ENCODE measurements at places on chromosomes 12 and 14. TPM values are rescaled to one million over a fixed set of nuclear protein-coding genes. Genes with fewer than 3 reads are reported as not detected.
A peak's percentile ranks its signal among the peaks of the same experiment; 100 is the strongest.

DNA sequence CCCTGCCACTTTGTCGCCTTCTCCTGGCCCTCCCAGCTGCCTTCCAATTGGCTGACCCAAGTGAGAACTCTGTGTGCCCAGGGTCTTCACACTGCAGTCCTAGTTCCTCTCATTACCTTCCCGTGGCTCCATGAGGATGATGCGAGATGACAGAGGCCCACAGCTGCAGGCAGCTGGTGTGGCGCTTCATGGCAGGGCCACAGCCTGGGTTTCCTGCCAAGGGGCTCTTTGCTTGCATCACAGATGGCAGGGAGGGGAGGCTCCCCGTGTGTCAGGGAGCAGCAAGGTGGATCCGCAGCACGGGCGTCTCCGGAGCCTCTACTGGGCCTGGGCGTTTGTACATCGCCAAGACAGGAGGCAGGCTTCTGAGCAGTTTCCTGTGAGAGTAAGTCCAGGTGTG, 28.9 kb downstream of the DEGS2 start:
- DNase-seq, result no peak

DNA sequence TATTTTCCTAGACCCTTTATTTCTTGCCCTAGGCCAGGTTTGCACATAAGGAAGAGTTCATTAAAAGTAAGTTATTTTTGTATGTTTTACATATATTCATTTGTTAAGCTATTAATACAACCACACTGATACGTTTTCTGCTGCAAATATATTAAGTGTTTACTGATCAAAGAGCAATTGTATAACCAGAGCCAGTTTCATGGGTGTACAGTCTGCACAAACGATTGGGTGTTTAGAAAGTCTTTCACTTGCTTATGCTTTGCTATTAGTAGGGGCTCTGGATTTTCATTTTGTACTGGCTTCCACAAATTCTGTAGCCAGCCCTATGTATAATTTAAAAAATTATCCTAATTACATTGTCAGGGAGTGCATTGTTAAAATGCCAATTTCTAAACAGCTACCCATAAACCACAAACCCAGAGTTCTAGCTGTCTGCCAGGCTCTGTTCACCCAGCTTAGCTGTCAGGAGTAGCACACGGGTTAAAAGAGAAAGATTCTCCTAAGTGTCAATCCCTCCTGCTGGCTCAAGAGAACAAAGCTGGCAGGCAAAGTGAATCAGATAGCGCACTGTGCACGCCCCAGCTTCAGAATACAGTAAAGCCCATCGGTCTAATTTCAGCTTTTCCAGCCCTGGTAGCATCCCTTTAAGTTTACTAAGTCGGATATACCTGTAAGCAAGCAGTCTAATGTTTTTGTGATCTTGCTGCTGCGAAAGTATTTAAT, 151.0 kb upstream of the LMO3 start:
- no peak for DNase-seq

The RHOJ gene
- polyA plus RNA-seq, result 20.0 TPM

DNA sequence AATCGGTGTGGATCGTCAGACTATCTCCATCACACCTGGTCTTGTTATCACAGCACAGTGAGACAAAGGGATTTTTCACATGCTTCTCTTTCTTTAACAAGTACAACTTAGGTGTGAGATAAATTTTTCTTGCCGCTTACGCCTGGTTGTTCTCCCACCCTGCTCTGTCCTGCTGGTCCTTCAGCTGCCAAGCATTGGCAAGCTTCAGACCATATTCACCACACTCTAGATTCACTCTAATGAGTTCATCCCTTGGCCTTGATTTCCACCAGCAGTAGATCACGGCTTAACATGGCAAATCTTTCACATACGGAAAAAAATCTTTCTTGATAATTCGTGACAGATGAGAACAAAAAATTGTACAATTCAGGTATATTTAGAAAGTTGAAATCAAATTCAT, 33.5 kb downstream of the RHOJ start:
- no peak for DNase-seq

DNA sequence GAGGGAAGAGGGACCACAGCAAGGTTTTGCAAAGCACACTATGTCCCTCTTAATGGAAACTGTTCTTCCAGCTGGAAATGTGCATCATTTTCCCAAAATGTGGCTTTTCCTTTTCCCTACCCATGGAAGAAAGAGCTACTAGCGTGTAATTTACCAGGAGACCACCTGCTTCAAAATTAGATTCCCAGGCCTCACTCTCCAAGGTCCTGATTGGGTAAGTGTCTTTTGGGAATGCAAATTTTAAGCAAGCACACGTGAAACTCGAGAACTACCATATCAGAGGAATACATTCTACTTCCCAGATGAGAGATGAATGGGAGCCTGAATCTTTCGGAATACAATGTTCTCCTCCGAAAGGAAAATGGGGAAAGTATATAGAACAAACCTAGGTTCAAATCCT, 201.6 kb upstream of the NOS1 start:
- DNase-seq, result no peak

GRCh38 chr14:105196265-105196960, 15.3 kb upstream of the NUDT14 start:
- DNase-seq, result no peak

DNA sequence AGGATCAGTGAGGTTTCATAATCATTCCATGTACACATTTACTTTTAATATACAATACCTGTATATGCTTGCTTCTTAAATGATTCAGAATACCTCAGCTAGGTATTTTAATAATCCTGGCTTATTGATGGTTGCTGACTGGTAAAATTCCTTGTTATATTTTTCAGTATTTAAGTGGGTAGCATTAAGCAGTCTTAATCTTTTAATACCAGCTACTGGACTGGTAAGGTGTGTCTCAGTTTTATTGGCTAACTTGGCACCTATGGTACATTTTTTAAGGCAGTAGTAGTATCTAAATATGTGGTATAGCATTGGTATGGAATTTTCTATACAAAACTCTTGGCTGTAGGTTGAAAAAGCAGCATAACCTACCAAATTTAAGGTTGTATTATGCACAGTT, 96.6 kb downstream of the RAD52 start:
- no peak for DNase-seq

DNA sequence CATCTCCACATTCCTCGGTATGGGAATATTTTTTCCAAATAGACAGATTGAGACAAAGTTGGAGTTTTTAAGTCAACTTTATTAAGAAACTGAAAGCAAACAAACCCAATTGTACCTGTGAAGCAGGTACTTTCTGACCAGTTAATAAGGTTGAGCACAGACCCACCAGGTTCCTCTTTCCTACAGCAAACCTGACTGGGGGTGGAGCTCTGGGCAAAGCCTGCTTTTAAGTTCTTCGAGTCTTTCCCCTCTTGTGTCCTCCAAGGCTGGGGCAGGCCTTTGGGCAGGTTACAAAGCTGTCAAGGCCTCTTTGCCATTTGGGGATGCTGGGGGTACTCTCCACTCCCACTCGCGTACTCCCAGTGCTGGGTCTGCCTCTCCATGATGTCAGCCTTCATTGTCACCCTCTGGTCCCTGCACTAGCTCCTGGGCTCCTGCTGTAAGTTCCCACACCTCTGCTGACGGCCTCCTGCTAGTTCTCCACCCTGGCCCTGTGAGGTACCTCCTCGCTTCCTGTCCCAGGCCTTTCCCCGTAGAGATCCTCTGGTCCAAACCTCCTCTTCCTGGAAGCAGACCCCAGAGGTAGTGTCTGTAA, 3.2 kb downstream of the KCNH3 start:
- DNase-seq, result no peak

DNA sequence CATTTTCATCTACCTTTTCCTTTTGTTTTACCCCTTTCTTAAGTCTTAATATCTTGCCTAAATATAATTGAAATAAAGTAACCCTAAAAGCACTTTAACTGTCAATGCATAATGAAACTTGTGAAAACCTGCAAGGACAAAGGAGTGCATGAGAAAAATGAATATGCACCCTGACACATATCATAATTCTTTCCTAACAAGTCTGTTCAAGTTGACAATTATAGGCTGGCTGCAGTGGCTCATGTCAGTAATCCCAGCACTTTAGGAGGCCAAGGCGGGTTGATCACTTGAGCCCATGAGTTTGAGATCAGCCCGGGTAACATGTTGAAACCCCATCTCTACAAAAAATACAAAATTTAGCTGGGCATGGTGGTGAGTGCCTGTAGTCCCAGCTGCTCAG, 65.4 kb downstream of the FGD6 start:
- no peak for DNase-seq

The KRT78 gene
- not detected for polyA plus RNA-seq

- no peak for DNase-seq
Measured at GRCh38 chr12:80622271-80622670, 85.2 kb upstream of the MYF6 start.

The DPY19L2 gene
- 83.7 TPM for polyA plus RNA-seq

The SLC5A8 gene
- polyA plus RNA-seq, result 25.3 TPM

- DNase-seq, result no peak
Measured at GRCh38 chr14:32038876-32039275, 38.2 kb upstream of the ARHGAP5 start.

DNA sequence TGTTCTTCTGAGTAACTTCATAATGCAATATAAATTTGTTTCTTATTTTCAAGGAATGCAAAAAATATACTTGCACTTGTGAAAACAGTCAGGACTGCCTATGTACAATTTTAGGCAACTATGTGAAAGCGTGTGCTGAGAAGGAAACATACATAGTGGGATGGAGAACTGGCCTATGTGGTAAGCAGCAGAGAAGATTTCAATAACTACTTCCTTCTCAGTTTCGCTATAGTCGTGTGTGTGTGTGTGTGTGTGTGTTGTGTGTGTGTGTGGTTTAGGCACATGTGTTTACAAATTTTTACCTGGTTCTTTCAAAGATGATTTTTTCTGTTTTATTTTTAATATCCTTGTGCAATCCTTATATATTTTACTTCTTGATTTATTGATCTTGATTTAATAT, 211.8 kb downstream of the LRRK2 start:
- DNase-seq, result no peak

DNA sequence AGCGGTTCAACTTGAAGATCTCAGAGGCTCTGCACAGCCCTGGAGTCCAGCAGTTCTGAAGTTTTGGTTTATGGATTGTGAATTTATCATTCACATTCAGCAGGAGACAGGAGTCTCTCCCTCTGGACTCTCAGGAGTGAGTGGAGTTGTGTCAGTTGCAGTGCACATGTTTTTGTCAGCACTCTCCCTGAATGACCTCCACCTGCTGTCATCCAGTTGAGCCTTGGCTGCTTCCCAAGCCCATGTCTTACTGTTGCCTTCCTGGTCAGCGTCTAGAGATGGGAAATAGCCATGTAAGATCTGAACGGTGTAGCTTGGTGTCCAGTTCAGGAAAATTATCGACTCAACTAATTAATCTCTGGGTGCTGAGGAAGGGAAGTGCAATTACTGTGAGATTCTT, 133.2 kb downstream of the PRKCH start:
- DNase-seq, result no peak

DNA sequence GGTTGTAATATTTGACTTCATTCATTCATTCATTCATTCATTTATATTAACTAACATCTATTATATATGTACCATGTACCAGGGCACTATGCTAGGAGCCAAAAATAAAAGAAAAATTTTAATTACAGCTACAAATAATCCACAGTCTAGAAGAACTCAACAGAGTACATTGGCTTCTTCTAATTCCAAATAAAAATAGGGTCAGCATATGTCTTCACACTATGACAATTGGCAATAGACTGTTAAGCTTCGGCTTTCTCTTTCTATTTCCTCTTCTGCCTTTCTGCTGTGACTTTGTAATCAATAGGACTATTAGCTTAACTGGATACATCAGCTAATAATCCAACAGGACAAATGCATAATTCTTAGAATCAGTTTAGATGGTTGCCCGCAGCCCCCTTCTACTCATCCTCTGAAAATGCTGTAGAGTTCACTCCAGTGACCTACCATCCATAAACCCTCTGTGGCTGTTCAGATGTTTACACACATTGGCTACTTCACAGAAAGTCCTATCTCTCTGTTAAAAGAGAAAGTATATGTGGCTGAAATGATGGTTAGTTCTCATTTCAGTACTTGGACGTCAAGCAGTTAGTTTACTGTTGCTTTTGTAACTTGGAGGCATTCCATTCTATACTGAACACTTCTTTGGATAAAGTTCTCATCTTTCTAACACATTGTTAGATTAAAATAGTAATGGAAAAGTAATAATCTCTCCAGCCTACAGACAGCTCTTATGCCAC, 445.5 kb upstream of the GARIN6 start:
- no peak for DNase-seq

The ZNF84 gene
- polyA plus RNA-seq, result 56.6 TPM

- DNase-seq, result no peak
Measured at GRCh38 chr12:117313926-117314325, 47.5 kb downstream of the NOS1 start.

DNA sequence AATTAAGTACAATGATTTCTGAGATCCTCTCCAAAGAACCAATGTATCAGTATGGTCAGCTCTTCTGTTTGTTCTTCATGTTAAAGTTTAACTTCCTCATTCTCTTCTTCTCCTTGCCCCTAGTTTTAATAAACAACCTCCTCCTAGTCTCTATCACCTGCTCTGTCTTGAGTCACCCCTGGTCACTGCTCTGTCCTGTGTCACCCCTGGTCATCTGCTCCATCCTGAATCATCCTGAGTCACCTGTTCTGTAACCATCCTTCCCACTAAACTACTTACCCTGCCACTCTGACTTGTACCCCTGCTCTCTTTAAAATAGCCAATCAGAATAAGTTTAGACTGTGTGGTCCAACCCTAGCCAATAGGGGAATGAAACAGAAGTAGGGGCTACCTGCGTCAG, 100.5 kb downstream of the ALG10B start:
- DNase-seq, result no peak

- DNase-seq, result no peak
Measured at GRCh38 chr14:63705561-63706070, 22.2 kb downstream of the SGPP1 start.

- DNase-seq, result peak; percentile 36
Measured at GRCh38 chr12:98896938-98897337, 251.8 kb downstream of the APAF1 start.

The DPPA3 gene
- not detected for polyA plus RNA-seq

The C12orf76 gene
- 29.5 TPM for polyA plus RNA-seq

- no peak for DNase-seq
Measured at GRCh38 chr14:68552602-68553001, 240.3 kb downstream of the ZFP36L1 start.

GRCh38 chr12:94768398-94769046, 118.2 kb upstream of the TMCC3 start:
- DNase-seq, result no peak

DNA sequence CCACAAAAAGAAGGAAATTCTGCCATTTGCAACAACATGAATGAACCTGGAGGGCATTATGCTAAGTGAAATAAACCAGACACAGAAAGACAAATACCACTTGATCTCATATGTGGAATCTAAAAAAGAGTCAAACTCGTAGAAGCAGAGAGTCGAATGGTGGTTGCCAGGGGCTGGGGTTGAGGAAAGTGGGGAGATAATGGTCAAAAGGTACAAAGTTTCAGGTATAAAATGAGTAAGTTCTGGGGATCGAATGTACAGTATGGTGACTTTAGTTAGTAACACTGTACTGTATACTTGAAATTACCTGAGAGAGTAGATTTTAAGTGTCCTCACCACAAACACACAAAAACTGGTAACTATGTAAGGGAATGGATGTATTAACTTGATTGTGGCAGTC, 129.4 kb downstream of the PPM1H start:
- no peak for DNase-seq

GRCh38 chr12:9881246-9881645, at the start of gene KLRF2:
KLRF2 (plus strand) TSS chr12:9881489; CDS start chr12:9881596, 107 bp downstream.
- no peak for DNase-seq

- no peak for DNase-seq
Measured at GRCh38 chr12:75656210-75656609, 144.8 kb upstream of the KRR1 start.

- no peak for DNase-seq
Measured at GRCh38 chr12:28611449-28611848, 421.2 kb downstream of the CCDC91 start.

Data from renal pelvis (tissue), 12 donors.